Right renal pelvis (tissue), 4 donors: ENCODE measurements at places on chromosomes 6 and 20.

DNA sequence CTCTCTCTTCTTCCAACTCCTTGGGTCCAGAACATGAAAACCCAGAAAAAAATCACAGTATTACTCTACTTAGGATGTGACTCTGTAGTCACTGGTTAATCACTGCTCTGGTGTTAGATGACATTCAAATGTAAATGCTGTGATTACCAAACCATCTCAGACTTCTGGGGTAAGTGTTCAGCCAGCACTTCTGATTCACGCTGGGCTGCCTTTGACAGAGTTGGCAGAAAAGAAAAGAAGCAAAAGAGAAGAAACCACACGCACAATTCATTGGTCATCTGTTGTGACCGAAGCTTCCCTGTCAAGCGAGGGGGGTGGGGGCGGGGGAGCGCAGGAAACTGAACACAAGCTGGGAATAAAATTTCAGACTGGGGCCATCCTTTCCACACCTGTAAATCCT is 82.7 kb downstream of the PSMG4 start:
- no peak for DNase-seq

GRCh38 chr20:36786663-36787062 is 13.1 kb upstream of the DSN1 start:
- no peak for DNase-seq

DNA sequence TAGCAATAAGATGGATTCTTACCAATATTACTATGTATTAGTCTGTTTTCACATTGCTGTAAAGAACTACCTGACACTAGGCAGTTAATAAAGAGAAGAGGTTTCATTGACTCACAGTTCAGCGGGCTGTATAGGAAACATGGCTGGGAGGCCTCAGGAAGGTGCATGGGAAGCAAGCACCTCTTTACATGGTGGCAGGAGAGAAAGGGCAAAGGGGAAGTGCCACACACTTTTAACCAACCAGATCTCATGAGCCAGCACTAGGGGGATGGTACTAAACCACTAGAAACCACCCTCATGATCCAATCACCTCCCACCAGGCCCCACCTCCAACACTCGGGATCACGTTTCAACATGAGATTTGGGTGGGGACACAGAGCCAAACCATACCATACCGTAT is 40.7 kb upstream of the CCDC167 start:
- DNase-seq, result no peak

DNA sequence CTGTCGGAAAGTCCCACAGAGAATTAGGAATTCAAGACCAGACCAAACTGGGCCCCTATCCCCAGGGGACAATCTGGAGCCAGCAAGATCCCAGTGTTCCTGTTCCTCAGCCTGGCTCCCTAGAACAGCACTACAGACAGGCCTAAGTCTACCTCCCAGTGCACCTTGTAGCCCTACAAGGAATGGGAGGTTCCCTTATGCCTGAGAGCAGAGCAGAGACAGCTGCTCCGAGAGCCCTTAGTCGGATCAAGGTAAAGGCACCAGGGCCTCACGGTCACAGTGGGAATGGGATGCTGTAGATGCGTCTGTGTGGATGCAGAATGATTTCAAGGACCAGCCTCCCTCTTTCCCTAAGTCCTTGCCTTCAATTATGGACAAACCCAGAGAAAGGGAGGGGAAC is 204.5 kb upstream of the STXBP5 start:
- DNase-seq, result no peak

- DNase-seq, result no peak
These were observed 8.5 kb downstream of the PABPC1L start for GRCh38 chr20:44918342-44918741.

GRCh38 chr20:1121429-1121828 is 3.0 kb downstream of the PSMF1 start:
- no peak for DNase-seq

DNA sequence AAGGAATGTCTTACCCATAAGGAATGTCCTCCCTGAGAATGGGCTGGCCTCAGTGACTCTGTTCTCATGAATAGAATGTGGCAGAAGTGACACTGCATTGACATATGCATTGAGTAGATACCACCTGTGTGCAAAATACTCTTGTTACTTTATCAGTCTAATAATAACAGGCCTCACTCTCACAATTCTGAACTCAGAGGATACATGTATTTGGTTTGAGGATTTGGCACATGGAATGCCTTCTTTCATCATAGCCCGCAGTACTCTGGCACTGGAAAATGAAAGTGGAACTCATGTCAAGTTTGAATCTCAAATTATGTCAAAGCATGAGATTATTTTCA is 52.9 kb upstream of the PLCB4 start:
- no peak for DNase-seq

DNA sequence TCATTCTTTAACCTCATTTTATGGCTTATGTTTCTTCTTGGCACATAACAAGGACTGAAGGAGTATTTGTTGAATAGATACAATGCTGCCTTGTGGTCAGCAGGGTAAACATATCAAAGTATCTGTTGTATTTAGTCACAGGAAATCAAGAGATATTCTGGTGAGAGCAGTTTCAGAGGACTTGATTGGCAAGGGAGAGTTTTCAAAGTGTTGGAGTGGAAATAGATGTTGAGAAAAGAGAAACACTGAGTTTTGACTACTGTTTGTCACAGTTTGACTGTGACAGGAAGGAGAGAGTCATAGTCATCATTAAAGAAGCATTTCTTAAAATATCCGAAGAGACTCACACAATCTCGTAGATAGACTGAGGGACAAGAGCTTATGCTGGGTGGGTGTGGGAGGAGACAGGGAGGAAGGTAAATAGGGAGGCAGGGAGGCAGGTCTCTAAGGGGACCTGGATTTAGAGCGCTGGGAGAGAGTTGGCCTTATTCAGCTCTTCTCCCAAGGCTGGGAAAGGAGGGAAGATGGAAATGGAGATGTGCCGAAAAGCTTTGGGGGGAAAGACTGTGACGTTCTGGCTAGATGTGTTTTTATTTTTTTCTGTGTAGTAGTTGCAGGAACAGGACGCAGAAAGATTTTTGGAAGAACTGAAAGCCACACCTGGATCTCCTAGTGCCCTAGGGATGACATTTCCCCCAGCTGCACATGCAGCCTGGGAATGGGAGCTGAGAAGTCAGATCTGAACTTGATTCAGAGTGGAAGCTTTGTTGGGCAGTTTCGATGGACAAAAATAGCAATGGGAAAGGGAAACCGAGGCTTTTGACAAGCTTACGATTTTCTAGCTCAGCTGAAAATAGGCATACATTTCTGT is 65.0 kb upstream of the IFNGR1 start:
- no peak for DNase-seq
